NCI-H1092 treated with DMSO at 0.1 percent for 48 hours (cell line): ENCODE measurements at places on chromosomes 3 and 15.
A peak's percentile ranks its signal among the peaks of the same experiment; 100 is the strongest.

GRCh38 chr15:38351466-38351865 is 98.8 kb downstream of the SPRED1 start:
- DNase-seq = no peak

DNA sequence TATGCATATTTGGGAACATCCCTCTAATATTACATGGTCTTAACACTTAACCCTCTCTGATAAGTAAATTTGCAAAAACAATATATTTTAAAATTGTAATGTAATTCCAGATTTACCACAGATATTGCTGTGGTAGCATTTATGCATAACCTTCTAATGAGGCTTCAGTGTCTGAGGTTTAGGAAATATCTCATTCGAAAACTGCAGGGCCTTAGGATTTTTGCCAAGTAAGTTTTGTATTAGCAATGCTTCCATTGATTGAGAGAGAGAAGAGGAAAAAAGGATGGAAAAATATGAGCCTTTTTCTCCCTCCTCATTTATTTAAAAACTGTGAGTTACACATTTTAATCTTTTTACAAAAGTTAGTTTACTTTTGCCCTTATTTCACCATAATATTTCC is 294.6 kb downstream of the EPHA3 start:
- DNase-seq = no peak

DNA sequence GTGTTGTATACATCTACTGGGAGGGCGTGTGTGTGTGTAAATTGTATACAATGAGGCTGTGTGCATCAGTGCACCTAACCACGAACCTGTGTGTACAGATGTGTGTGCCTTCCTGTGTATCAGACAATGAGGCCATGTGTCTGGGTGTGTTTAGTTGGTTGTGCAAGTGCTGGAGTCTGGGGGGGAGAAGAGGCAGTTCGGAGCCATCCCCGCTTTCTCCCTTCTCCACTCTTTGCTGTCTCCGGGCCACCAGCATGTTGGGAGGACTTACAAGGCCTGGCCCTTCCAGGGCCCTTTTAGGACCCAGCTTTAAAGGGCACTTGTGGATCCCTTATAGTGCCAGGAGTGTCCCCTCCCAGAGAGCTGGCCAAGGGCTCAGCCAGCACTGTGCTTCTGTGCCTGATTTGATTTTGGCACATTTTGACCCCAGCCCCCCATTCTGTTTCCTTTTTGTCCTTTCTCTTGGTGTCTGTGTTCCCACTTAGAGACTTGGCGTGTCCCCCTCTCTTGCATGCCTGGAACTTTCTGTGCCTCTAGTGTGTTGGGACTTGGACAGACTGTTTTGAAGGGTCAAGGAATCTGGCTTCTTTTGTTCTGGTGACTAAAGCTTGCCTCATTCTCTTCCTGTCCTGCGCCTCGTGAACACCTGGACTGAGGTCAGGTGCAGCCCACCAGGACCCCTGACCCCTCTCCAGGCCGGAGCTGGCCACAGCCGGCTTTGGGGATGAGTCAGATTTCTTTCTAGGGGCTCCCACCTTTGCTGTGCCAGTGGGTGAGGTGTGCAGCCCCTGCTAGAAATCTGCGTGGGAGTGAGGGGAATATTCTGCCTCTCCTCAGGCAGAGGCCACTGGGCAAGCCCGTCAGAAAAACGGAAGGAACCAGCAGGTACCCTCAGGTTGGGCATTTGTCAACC is 1.5 kb downstream of the CTDSPL start:
- no peak for DNase-seq

DNA sequence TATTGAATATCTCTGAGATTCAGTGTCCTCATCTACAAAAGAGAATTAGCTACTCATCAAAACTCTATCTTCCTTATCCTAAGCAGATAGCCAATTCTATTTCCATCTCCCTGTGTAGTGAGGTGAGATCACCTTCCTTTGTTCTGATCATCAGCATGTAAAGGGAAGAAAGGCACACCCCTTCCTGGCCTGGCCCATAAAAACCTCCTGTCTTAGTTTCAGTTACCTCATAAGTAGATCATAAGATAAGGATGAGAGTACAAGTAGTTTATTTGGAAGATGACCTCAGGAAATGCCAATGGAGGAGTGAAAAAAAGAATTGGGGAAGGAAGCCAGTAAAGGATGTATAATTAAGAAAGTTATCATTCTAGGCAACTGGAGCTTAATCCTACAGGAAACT is 114.5 kb upstream of the GADL1 start:
- no peak for DNase-seq

DNA sequence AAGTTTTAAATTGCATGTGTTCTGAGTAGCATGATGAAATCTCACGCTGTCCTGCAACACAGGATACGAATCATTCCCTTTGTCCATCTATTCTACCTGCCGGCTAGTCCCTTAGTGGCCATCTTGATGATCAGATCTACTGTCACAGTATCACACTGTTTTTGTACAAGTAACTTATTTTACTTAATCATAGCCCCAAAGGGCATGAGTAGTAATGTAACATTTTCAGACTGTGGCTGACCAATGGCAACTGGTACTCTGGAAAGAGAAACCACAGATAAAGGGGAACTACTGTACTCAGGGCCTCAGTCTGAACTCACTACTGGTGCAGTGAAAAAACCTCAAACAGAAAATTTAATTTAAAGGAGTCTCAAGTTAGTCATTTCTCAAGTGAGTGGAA is 127.3 kb upstream of the MRPL3 start:
- no peak for DNase-seq

DNA sequence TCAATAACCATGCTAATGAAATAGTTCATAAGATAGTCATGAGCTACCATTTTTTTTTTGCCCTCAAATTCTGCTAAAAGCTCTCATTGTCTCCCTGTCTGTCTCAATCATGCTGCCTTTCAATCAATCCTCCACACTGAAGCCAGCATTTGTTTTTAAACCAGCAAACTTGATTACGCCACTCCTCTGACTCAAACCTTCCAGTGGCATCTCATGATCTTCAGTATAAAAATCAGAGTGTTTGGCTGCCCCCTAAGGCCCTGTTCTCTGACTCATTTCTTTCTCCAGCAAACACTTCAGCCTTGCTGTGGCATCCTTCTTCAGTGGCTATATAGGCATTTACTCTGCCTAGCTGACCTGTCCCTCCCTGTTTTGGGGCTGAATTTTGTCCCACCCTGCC is 36.0 kb upstream of the EOMES start:
- DNase-seq = no peak

DNA sequence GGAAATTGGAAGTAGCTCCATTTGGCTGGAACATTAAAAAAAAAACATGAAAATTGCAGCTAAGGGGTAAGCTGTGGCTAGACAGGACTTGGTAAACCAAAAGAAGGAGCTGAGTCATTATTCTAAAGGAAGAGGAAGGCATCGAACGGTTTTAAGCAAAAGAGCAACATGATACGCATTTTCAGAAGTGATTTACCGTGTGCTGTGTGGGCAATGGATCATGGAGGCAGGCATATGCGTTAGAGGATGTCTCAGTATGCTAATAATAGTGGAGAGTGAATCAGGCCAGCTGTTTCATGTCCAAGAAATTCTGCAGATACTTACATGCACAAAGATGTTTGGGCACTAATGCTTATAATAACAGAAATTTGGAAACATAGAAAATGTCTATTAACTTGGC is 409.1 kb upstream of the ATP11B start:
- DNase-seq = no peak

DNA sequence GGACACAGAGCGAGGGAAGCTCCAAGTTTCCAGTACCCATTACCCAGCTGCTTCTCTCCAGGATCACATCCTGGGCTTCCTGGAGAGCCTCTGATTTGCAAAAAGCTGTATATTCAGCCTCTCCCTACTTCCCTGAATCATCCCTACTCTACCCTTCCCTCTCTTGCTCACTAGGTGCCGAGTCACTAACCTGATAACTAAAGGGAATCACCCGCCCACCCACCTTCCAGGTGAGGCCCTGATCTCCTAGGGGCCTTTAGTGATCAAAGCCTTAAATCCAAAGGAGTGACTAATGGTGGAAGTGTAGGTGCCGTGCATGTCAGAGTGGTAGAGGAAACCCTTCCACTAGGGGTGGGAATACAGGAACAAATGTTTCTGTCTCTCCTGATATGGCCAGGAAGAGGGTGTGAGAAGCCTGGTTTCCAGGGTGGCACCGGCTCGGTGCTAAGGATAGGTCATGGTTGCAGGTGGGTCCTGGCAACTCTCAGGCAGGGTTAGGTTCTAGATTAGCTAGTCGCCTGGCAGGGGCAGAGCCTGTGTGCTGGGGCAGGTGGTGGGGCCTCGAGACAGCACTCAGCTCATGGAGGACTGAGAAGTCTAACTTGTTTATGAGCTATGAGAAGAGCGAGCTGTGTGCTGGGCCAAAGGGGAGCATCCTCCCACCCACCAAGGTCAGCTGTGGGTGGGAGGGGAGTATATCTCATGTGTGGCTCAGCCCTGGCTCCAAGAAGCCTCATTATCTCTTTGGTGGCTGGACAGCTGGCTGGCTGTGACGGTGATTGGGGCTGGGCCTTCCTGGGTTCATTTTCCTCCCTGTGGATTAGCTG is 10.1 kb downstream of the SEMA7A start:
- no peak for DNase-seq

DNA sequence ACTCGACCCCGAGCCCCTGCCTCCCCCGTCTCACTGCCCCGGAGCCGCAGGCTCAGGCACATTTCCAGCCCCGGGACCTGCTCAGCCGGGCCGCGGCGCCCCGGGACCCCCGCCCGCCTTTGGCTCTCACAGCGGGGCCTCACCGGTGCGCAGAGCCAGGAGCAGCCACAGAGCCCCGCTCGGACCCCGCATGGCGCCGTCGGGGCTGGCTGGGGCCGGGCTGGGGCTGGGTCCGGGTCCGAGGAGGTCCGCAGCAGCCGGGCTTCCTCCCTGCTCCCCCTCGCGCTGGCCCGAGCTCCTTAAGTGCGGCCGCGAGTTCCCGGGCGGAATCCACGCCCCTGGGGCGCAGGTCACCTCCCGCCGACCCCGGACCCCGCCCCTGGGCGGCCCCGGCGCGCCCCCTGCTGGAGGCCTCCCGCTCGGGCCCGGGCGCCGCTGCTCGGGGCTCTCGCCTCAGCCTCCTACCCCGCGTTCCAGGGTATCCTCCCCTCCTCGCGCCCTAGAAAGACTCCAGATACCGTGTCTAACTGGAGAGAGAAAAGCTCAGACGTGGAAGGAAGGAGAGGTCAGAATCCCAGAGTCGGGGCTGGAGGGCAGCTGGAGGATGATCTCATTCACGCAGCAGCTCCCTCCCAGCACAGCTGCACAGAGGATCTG is at the start of gene MELTF:
TSS of gene MELTF (minus strand) at position 307 of the 657 bp plus-strand sequence. CDS start at position 192, 115 bp downstream.
- peak; percentile 39 for DNase-seq

- DNase-seq = no peak
These were observed 63.8 kb upstream of the ANKRD34C start for GRCh38 chr15:79218588-79219200.

GRCh38 chr3:188052169-188053035 is 101.6 kb upstream of the LPP start:
- no peak for DNase-seq

GRCh38 chr15:38002883-38003477 is 68.5 kb downstream of the TMCO5A start:
- no peak for DNase-seq
